Stimulated activated CD8-positive, alpha-beta memory T cell treated with anti-CD3 and anti-CD28 coated beads, Interleukin-15, amount 100 ng/mL, for 24 hours (primary cell): ENCODE measurements at places on chromosomes 3 and 15.

DNA sequence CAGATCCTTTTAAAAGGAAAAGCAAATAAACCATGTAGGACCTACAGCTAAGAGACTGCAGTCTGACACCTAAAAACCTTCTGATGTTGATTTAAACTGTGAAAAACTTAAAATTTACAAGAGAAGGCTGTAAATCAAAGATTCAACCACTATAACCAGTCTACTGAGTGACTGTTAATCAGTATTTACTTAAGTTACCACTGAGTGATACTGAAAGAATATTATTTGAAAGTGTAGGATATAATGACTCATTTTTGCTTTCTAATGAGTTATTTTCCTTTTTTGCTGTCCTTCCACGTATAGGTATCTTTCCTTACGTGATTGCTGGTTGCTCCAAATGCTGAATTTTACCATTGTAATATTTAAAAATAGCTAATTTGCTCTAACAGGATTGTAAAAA is 44.6 kb downstream of the RFX7 start:
- DNase-seq: no peak

DNA sequence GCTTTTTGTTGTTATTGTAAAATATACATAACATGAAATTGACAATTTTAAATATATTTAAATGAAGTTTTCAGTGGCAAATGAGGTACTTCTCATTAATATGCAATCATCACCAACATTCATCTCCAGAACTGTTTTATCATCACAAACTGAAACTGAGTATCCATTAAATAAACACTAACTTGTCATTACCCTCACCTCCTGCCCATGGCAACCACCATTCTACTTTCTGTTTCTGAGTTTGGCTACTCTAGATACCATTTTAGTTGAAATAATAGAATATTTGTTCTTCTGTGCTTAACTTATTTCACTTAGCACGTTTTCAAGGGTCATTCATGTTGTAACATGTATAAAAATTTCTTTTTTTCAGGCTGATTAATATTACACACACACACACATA is 834.3 kb downstream of the PLOD2 start:
- DNase-seq: no peak

DNA sequence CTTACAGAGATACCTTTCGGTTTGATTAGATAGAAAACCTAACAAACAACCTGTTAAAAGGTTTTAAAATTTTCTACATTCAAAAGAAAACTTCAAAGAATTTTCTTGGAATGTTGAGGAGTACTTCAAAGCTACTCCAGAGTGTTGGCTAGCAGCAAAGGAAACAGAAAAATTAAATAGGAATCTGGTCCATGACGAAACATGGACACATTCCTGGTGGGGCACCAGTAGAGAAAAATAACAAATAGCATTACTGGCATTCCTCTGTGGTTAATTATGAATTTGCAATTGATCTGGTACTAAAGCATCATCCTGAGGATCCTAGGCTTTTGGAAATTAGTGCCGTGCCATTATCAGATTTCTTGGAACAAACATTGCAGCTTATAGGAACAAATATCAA is 59.5 kb upstream of the DPPA4 start:
- DNase-seq: no peak

DNA sequence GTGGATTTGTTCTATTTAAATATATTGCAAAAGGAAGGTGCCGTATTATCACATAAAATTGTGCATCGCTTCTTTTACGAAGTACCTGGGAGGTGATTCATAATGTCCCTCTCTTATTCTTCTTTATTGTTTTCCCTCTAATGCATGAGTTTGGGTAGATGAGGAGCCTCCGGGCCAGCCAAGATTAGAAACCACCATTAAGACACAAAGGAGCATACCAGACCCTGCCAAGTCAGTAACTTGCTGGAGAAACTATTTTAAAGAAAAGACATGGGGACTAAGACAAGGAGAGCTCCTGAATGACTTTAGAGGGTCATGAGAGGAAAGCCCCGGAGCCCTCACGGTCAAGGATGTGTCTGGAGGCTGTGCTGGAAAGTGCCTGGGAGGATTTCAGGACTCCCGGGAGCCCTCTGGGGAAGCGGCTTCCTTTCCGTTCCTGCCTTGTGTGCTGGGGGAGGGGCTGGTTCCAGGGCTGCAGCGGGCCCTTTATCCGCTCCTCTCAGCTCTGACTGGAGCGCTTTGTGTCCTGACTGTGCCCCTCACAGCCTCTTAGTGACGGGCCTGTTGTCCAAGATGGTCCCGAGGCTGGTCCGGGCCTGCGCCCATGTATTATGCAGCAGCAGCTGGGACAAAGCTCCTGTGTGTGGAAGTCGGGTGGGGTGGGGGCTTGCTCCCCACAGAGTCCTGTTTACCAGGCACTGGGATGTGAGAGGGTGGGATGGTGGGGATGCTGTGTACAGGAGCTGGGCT is 35.7 kb downstream of the CORO2B start:
- no peak for DNase-seq

DNA sequence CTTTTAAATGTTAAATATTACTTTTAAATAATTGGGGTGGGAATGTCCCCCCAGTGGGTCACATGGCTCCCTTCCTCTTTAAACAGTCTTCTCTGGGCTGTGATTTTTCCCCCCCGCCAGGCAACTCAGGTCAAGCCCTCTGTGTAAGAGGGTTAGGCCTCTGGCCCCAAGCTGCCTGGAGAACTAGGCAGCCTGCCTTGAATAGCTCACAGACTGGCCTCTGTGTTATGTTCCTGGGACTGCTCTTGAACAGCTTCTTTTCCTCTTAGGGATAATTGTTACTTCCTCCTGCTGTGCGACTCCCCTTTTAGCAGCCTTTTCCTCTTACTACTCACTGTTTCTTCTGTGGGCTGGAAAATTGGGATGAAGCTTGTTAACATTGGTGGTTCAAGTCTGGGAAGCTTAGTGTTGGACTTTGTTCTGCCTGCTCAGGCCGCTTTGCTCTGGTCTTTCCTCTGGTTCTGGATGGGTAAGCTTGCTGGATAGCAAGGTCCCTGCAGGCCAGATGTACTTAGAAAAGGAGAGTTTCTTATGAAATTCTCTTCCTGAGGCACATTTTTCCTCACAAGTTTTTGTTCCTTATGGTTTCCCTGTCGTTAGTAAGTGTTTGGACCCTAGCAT is 2.2 kb downstream of the TEX264 start:
- no peak for DNase-seq

DNA sequence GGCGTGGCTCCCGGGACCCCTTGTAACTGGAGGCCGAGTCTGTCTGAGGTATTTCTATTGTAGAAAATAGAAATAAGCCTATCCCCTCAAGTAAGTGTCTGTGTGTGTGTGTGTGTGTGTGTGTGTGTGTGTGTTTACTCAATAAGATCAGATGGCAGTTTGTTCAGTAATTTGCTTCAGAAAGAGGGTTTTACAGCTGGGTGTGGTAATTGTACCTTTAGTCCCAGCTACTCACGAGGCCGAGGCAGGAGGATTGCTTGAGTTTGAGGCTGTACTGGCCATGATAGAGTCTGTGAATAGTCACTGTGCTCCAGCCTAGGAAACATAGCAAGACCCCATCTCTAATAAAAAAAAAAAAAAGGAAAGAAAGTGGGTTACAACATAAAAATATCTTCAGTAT is 8.7 kb downstream of the SPINT1 start:
- no peak for DNase-seq

- DNase-seq: no peak
Measured at GRCh38 chr3:53258600-53259426, 3.0 kb upstream of the TKT start.

- DNase-seq: no peak
Measured at GRCh38 chr3:71035314-71035713, 548.2 kb downstream of the FOXP1 start.

DNA sequence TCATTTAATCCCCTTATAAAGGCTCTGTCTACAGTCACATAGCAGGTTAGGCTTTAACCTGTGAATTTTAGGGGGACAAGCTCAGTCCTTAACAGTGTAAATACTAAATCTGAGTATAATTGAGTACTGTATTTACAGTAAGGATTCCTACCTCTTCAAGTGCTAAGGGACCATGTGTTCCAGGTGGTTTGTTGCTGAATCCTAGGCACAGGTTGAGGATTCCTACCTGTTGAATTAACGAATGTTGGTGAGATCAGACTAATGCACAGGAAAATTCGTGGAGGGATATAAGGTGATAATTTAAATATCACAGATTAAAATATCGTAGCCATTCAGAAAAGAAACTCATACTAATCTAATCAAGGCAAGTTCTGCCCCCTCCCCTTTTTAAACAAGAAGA is 24.9 kb downstream of the CDV3 start:
- DNase-seq: no peak

DNA sequence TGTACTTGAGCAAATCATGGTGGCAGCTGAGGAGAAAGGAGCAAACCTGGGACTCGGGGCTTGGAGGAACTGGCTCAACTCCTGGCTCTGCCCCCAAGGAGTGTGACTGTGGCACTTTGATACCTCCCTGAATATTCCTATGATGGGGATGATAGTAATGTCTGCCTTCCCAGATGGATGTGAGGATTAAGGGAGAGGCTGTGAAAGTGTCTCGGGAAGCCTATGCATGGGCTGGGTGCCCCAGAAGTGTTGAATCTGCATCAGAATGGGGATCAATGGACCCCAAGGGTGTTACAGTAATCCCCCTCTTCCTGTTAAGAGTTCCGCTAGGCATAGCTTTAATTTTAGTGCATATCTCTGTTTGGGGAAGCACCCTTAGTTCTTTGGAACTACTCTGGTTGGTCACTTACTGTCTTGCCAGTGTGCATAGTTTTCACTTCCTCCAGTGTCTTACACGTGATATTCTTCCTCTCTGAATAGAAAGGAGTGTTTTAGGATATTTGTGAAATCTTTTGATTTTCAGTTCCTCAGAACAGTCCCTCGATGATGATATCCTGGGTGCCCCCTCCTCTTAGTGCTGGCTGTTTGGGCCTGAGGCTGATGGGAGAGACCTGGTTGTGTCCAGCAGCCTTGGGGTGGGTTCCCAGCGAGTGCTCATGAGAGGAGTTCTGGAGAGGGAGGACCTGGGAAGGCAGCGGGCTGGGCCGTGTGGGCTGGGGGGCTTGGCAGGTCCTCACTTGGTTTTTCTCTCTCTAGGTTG is 97.5 kb downstream of the CHDH start:
- DNase-seq: no peak

DNA sequence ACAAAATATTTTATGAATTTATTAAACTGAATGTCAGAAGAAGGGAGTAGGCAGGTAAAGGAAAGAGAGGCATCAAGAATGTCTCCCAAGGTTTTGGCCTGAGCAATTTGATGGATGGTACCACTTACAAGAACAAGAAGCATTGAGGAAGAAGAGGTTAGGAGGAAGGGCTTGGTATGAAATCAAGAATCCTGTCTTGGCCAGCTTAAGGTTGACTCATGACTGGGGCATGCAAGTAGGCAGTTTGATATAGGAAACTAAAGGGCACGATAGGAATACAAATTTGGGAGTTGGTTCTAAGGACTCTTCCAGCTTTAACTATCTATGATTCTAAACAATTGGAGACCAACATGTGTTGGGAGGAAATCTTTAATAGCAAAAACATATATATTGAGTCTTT is 79.1 kb downstream of the NTRK3 start:
- DNase-seq: no peak

DNA sequence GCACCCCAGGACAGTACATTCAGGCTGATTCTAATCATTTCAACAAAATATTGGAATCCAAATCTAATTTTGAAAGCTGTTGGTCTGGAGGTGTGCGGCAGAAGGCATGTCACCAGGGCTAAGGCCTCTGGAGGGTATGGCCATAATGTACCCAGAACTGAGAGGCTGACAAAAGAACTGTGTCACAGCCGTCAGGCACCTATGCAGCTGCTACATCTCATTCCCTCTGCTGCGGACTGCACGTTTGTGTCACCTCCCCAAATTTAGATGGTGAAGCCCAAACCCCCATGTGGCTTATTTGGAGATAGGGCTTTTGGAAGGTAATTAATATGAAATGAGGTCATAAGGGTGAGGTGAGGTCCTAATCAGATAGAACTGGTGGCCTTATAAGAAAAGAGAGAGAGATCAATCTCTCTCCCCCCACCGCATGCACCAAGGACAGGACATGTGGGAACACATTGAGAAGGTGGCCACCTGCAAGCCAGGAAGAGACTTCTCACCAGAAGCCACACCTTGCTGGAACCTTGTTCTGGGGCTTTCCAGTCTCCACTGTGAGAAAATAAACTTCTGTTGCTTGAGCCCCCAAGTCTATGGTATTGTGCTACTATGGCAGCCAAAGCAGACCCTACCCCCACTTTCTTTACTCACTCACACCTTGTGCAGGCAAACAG is 22.8 kb downstream of the ADPGK start:
- no peak for DNase-seq
